ENCODE measurements at places on chromosomes 3 and 15.

- no peak for DNase-seq
Observed at GRCh38 chr3:4078903-4079302, 224.3 kb upstream of the SETMAR start.

- DNase-seq, result no peak
Observed at GRCh38 chr3:177287231-177287630, 89.9 kb upstream of the TBL1XR1 start.

DNA sequence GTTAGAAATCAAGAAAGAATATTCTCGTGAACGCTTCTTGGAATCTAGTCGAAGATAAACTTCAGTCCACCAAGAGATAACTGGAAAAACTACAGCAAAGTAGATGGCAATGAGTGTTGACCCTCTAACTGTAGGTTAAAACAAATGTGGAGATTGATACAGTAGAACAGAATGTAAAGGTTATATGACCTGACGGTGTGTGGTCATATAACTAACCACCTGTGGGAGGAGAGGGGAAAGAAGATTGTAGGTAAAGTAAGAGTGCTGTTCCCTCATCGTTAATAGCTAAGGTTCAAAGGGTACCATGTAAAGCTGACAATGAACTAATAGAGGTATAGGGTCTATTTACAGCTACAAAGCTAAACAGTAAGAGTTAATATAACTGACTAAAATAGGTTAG lies 52.6 kb downstream of the PDE8A start:
- no peak for DNase-seq

DNA sequence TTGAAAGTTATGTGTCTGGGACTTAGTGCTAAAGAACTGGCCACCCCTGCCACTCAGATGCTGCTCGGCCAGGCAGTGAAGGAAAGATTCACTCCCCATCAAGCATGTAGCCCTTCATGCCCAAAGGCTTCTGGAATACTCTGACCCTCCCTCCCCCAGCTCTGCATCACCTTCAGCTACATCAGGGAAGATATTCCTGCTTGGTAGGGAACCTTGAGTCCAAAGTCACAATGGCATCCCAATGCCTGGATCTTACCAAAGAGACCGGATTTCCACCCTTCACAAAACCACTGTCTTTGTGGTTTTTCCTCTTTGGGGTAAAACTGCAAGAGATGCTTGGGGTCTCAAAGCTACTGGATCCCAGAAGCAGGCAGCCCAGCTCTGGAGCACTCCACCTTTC lies 18.2 kb upstream of the BCL2A1 start:
- no peak for DNase-seq

DNA sequence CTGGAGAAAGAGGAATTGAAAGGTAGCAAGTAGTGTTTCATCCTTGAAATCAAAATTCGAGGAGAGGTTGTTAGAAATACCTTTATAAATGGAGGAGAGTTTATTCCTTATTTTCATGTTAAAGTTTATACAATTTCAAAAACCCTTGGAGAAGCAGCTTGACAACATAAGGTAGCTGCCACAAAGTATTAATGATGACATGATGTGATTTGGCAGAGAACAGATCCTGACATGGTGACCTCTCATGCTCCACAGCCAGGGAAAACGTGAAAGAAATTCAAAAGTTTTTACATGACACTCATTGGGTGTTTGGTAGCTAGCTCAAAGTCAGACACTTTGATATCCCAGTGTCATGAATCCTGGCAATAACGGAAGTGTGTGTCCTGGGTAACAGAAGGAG lies 320.8 kb downstream of the GBE1 start:
- DNase-seq, result no peak

DNA sequence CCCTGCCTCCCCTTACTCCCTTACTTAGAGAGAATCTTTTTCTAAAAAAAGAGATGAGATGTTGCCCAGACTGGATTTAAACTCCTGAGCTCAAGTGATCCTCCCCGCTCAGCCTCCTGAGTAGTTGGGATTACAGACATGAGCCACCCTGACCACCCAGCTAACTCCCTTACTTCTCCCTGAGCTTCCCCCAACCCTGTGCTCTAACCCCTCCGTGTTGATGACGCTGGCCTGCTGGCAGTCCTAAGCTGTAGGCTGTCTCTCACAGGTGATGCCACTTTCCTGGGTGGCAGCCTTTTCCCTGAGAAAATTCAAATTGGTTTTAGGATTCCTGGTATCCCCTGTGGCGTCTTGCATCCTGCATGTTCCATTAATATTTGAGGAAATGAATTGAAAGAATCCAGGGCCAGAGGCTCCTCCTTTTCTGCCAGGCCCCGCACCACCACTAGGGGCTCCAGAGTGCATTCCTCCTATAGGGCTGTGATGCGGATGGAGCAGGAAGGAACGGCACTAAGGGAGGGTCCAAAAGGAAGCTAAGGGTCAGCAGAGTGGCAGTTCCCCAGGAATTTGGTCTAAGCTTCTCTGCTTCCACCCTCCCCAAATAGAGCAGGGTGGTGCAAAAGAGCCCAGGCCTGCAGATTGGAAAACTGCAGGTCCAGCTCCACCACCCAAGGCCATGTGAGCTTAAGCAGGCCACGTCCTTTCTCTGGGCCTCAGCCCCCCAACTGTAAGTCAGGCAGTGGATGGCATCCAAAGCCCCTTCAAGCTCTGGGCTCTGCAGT lies 101.1 kb downstream of the DAPK2 start:
- DNase-seq, result peak; percentile 16

- DNase-seq, result no peak
Observed at GRCh38 chr3:7710284-7710683, 791.3 kb upstream of the LMCD1 start.

- DNase-seq, result no peak
Observed at GRCh38 chr15:86165265-86166211, 85.9 kb downstream of the AGBL1 start.

- DNase-seq, result no peak
Observed at GRCh38 chr3:145798007-145798406, 363.0 kb downstream of the PLOD2 start.

GRCh38 chr15:68275165-68275746 lies 2.3 kb upstream of the FEM1B start:
- DNase-seq, result no peak

GRCh38 chr15:100454148-100454547 lies 74.6 kb downstream of the CERS3 start:
- DNase-seq, result no peak

GRCh38 chr15:51105430-51106016 lies 10.8 kb upstream of the TNFAIP8L3 start:
- DNase-seq, result no peak

- no peak for DNase-seq
Observed at GRCh38 chr3:82641701-82642100, 880.3 kb upstream of the GBE1 start.

GRCh38 chr3:18501679-18502343 lies 76.7 kb upstream of the SATB1 start:
- DNase-seq, result no peak

GRCh38 chr3:59426821-59427565 lies 377.2 kb upstream of the CFAP20DC start:
- no peak for DNase-seq

DNA sequence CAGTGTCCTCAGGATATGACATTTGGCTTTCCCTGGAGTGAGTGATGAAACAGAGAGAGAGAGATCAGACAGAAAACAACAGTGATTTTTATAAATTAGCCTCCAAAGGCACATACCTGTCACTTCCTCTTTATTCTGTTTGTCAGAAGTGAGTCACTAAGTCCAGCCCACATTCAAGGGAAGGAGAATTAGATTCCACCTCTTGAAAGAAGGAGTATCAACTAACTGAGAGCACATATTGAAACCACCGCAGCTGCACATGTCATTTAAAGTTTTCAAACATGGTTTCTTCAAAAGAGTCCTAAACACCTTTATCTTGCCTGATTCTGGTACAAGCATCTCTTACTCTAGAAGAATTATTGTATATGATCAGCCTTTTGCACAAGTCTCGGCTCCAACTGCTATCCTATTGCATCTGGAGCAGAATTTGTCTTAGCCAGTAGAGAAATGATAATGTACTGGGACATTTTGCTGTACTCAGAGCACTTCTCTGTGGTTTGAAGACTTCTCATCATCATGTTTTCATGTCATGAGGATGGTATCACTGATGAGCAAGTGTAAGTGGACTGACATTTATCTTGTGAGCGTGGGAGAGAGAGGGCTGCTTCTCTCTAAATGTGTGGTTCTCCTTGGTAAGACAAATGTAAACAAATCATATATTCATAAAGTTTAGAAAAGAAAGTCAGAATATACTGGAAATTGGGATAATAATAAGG lies 338.9 kb upstream of the CFAP20DC start:
- DNase-seq, result no peak

DNA sequence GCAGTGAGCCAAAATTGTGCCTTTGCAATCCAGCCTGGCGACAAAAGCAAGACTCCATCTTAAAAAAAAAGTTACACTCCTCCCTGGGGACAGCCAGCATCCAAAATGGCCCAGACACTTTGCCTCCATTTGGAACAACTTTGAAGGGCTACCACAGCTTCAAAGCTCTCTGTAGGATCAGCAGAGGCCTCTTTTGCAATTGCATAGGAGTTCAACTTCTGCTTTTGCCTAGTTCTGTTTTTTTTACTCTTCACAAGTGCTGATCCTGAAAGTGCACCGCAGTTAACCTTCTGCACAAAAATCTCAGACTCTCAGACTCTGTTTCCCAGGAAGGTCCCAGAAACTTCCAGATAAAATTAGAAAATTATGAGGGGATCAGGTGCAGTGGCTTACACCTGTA lies 25.2 kb upstream of the SLC4A7 start:
- DNase-seq, result no peak

DNA sequence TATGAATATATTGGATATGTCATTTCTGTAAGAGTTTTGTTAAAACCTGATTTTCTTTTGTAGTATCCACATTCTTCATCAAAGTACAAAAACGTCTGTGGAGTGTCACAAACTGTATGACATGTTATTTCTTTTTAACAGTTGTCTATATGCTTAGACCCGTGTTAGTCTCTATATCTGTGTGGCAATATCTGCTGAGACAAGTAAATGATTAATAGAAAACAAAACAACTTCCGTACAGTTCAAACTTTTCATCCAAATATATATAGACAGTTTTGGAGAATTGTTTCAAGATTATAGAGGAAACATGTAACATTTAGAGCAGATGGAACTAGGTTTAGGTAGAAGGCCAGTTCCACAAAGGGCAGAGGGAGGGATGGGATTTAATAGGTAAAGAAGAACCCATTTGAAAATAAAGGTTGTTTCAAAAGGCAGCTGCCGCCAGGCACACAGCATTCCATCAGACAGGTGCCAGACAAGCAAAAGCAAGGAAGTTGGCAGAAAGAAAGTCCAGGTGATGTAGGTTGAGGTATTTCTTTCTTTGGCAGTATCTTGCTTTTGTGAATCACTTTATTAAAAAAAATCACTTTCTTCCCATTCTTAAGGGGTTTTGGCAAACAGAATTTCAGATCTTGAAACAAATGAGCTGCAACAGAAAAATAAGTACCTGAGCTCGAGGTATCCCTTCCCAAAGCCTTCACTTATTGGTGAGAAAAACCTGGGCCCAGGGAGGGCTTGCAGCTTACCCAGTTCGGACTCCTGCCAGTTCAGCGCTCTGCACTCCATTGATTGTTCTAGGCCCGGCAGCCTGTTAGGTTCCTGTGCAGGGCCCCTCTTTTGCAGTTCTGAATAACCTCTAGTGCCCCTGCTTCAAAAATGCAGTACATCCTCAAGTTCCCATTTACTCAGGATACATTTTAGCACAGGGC lies 49.0 kb downstream of the LRRN1 start:
- no peak for DNase-seq

DNA sequence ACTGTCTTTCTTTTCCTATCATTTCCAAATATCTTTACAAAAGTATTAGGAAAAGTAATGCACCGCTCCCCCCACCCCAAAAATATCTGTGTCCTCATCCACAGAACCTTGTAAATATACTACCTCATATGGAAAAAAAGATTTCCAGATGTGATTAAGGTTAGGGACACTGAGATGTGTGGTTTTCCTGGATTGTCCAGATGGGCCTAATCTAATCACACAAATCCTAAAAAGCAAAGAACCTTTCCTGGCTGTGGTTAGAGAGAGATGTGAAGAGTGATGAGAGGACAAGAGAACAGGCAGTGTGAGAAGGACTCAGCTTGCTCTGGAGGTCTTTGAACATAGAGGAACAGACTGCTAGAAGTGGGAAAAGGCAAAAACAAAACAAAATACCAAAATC lies 77.7 kb downstream of the ROBO1 start:
- DNase-seq, result no peak

DNA sequence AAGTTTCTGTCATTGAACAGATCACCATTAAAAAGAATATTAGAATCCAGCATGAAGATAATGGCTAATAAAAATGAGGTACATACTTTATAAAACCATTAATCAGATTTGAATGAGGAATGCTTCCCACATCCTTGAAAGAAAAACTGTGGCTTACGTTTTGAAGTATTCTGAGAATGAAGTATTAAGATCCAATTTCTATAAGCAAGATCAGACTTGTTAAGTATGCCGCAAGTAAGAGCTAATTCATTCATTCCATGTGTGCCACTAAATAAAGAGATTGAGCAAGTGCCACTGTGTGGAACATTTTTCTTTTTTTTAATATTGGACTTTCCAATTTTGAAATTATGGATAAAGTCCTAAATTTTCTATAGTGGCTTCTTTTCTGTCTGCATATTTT lies 30.6 kb downstream of the NMD3 start:
- DNase-seq, result no peak

GRCh38 chr3:110430146-110430545 lies 641.5 kb upstream of the NECTIN3 start:
- no peak for DNase-seq

DNA sequence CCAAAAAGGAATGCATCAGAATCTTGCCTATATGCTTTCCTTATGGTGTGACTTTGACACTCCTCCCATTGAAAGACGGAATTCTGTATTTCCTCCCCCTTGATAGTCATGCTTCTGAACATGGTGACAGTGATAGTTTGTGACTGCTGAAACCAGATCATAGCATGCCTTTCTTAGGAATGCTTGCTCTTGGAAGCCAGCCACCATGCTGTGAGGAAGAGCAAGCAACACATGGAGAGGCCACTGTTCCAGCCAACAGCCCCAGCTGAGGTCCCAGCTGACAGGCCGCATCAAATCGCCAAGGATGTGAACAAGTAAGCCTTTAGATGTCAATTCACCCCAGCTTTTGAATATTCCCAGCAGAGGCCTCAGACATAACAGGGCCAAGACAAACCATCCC lies 100.1 kb downstream of the IGF2BP2 start:
- DNase-seq, result no peak

DNA sequence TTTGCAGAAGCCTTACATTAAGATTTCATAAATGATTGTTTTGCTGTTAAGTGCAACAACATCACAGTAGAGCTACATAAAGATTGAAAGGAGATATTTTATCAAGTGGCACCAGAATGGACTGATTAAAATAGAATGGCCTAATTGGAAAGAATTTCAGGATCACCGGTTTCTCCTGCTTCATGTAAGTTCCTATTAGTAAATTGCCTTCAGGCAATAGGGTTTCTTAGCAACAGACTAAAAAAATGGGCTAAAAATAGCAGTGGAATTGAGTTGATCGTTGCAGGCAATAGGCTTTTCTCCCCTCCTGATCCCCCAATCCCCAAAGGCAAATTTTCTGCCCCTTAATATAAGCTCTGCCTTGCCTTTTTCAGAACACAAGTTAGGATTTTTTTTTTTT lies 917 bp downstream of the LNP1 start:
- DNase-seq, result no peak

GRCh38 chr15:83100097-83100646 lies 7.3 kb upstream of the TM6SF1 start:
- no peak for DNase-seq

Measured in stimulated activated CD8-positive, alpha-beta memory T cell treated with anti-CD3 and anti-CD28 coated beads, Interleukin-7, amount 100 ng/mL, for 1 hour (primary cell).